ENCODE measurements at places on chromosomes 6 and 20.

DNA sequence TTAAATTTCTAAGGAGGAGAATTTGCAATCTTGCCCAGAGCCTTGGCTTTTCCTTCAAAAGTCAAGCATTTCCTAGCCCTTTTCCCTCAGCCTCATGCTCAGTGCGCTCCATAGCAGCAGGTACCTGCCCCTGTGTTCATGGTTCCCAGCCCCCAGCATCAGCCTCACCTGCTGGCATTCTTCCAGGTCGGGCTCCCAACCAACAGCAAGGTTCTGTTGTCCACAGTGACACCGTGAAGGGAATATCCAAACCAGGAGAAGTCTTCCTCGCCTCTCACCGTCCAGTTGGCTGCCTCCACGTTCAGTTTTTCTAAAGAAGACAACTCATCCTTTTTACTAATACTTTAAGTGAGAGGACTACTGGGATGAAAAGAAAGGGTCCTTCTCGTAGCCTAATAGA lies 42.7 kb downstream of the GPLD1 start:
- no peak for DNase-seq

- no peak for DNase-seq
These were observed 3.0 kb upstream of the GCM1 start for GRCh38 chr6:53151676-53152075.

DNA sequence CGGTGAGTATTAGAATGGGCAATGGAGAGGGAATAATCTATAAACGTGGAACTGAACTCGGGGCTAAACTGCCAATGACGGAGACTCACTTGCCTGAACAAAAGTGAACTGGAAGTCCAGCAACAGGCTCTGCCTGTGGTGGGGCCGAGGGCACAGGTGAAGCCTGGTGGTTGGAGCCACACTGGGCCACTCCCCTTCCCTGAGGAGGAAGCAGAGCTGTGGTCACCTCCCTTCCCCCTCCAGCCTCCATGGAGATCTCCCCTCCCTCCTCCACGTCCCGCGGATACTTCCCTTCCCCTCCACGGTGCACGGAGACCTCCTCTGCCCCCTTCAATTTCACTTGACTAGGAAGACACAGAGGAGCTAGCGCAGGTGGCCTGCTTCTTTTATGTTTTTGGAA lies 14.7 kb upstream of the DSP start:
- DNase-seq: no peak

DNA sequence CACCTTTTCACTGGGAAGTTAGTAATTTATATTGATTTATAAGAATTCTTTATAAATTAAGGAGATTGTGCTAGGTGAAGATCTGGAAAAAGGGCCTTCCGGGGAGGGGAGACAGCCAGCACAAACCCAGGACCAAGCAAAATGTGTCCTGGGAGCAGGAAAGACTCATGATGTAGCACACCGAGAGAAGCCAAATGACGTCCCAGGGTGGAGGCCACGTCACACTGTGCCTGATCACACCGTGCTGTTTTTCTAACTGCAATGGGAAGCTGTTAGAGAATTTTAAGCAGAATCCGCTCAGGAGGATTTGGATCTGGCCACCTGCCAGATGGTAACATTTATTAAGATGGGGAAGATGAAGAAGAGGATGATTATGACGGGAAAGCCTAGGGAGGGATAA lies 72.7 kb upstream of the AKAP12 start:
- DNase-seq: no peak

- no peak for DNase-seq
These were observed 38.6 kb upstream of the CHRNA4 start for GRCh38 chr20:63399596-63400375.

DNA sequence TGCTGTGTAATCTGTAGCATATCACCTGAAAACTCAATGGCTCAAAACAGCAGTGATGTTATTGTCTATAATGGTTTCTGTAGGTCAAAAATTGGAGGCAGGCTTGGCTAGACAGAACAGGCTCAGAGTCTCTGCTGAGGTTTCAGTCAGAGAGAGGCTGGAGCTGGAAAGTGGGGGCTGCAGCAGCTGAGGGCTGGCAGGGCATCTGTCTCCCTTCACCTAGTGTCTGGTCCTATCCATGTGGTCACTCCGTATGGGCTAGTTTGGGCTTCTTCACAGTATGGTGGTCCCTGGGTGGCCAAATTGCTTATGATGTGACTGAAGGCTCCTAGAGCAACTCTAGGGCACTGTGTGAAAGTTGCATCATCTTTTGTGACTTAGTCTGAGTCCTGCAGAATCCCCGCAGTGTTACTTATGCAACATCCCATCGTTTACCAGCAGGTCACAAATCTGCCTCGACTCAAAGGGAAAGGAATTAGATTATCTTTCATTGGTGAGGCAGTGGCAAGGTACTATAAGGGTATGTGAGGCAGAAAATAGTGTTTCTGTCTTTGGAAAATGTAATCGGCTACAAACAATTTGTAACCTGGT lies 497.0 kb downstream of the EPHA7 start:
- DNase-seq: no peak

All from inflammatory macrophage (primary cell).